ENCODE measurements at places on chromosomes 1 and 21.

- DNase-seq = no peak
Measured at GRCh38 chr21:27761623-27762022, 794.7 kb upstream of the ADAMTS5 start.

DNA sequence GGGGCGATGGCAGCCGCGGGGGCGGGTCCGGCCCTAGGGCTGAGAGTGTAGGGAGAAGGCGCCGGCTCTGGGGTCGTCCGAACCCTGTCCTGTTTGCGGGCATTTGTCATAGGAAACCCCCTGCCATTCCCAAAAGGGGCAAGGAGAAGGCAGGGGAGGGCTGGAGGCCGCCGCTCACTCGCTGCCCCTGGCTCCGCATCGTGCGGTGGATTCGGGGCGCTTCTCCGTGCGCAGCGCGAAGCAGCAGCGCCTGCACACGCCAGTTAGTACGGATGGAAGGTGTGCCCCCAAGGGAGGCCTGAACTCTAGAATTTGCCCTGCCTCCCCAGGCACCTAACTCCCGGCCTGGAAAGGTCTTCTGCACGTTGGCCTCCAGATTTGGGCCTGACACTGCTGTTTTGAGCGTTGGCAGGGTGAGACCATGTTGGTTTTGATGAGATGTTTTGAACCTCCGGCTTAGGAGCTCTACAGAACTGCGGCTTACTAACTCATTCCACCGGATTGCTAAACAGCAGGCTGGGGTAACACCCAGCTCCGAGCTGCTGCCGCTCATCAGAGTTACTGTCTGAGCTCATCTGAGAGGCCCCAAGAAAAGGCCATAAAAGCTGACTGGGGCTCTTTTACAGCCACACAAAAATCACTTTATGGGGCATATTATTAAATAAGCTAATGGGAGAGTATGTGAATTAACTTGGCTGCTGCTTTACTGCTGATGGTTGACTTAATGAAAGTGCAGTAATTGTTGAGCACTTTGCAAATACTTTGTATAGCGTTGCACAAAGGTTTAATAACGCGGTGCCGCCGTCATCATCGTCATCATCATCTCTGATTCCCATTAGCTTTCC, 987 bp downstream of the GPR137B start:
- DNase-seq = peak; percentile 62

GRCh38 chr1:25031966-25032667, 102.0 kb upstream of the RUNX3 start:
- DNase-seq = no peak

DNA sequence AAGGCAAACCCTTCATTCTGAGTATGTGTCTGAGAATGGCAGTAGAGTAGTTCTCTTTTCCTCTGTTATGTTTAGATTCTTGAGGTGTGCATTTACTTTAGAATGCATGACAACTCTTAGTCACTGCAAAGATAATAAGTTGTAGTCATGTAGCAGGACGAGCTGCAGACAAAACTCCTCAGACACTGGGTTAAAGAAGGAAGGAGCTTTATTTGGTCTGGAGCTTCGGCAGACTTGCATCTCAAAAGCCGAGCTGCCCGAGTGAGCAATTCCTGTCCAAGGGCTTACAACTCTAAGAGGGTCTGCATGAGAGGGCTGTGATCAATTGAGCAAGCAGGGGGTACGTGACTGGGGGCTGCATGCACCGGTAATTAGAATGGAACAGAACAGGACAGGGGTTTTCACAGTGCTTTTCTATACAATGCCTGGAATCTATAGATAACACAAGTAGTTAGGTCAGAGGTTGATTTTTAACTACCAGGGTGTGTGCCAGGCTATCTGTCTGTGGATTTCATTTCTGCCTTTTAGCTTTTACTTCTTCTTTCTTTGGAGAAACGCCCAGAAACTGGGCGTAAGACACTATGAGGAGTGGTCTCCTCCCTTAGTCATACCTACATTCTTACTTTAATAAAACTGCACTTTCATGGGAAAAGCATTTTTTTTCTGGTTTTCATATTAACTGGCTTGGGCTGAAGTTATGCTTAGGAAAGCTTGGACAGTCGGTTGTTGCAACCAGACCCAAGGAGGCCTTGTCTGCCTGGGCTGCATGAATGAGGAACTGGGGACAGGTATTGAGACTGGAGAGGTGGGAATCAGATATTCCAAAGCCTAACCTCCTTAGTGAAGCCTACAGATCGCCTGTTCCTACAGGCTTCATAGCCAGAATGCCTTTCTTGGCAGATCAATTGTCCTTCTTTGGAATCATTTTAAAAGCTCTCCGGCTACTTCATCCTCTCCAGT, 115.1 kb downstream of the RHOU start:
- DNase-seq = peak; percentile 47

- DNase-seq = no peak
Measured at GRCh38 chr1:18998016-18998724, 41.7 kb upstream of the IFFO2 start.

DNA sequence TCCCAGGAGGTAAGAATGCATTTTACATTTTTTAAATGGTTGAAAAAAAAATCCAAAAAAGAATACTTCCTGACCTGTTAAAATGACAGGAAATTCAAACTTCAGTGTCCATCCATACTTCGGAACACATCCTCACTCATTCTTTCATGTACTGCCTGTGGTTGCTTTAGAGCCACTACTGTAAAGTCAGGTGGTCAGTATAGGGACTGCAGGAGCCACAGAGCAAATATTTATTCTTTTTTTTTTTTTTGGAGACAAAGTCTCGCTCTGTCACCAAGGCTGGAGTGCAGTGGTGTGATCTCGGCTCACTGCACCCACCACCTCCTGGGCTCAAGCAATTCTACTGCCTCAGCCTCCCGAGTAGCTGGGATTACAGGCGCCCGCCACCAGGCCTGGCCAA, 124.7 kb downstream of the CLIC6 start:
- no peak for DNase-seq

- no peak for DNase-seq
Measured at GRCh38 chr1:193030280-193030679, 28.9 kb downstream of the UCHL5 start.

DNA sequence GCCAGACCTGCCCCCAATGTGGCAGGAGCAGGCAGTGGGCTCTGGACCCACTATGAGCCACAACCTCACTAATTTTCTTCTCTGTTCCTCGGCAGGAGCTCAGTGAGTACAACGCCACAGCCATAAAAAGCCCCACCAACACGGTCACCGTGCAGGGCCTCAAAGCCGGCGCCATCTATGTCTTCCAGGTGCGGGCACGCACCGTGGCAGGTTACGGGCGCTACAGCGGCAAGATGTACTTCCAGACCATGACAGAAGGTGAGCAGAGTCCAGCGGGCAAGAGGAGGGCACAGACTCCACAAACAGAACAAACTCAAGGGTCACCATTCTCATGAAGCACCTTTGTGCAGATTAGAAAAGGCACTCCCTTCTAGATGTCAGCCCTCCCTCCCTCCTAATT, 79.9 kb downstream of the LACTBL1 start:
- DNase-seq = no peak

DNA sequence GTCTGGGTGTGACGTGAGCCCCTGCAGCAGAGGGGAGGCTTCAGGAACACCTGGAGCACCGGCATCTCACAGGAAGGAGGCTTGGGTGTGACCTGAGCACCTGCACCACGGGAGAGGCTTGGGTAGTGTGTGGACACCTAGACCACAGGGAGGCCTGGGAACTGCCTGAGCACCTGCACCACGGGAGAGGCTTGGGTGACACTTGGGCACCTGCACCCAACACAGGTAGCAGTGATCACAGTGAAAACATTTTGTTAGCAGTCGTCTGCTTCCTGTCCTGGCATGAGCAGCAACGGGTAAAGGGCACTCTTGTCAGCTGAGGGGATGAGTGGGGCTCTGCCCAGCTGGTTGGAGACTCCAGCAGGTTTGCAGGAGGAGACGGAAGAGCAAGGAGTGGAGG, 22.4 kb downstream of the LRRC3 start:
- no peak for DNase-seq

GRCh38 chr1:156543066-156543465, 29.3 kb downstream of the IQGAP3 start:
- DNase-seq = no peak

DNA sequence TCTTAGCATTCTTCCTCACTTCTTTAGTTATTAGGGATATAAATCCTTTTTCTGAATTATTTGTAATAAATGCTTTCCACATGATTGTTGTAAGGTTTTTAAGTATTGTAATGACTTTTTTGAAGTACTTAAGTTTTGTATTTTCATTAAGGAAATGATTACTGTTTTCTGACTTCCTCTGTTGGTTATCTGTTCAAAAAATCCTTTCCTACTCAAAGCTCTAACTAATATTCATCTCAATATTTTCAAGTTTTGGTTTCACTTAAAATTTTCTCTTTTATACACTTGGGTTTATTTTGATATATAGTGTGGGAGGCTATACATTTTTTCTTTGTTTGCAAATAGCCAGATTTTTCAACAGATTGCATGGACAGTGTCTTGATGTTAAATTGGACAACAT, 59.9 kb upstream of the NHLH2 start:
- no peak for DNase-seq

DNA sequence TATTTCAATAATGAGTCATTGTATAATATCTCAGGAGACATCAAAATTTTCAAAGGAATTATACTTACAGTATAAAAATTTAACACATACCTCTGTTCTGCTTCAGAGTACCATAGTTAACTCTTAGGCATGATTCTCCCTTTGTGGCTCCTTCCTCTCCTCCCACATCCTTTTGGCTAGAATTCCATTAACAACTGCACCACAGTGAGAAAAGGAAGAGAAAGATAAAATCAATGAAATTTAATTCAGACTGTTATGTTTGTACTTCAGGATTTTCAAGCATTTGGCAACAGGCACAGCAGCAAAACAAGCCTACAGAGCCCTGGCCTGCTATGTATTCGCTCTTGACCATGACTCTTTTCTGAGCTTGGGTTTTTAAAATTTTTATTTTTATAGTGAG, 57.2 kb upstream of the SGIP1 start:
- DNase-seq = no peak

GRCh38 chr1:89550995-89551394, 26.4 kb downstream of the LRRC8B start:
- no peak for DNase-seq

GRCh38 chr1:50080904-50081586, 27.7 kb upstream of the ELAVL4 start:
- DNase-seq = peak; percentile 25

DNA sequence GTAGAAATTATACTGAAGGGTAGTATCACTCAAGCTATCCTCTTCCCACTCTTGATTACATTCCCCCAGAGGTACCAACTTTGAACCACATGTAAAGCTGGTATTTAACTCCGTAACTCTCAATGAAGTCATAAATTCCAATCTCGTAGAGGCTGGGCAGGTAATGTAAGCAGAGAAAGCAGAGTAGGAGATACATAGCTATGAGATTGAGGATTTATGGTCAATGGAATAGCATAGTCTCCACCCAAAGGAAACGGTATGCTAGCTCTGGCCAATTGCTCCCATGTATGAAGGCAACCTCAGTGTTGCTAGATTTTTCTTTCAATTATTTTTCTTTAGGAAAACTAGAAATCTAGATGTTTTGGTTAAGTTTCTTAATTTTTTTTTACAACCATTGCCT, 163.1 kb upstream of the NRIP1 start:
- no peak for DNase-seq

- no peak for DNase-seq
Measured at GRCh38 chr1:59378621-59379370, 81.9 kb downstream of the FGGY start.

GRCh38 chr1:5796028-5796427, 196.2 kb downstream of the NPHP4 start:
- no peak for DNase-seq

DNA sequence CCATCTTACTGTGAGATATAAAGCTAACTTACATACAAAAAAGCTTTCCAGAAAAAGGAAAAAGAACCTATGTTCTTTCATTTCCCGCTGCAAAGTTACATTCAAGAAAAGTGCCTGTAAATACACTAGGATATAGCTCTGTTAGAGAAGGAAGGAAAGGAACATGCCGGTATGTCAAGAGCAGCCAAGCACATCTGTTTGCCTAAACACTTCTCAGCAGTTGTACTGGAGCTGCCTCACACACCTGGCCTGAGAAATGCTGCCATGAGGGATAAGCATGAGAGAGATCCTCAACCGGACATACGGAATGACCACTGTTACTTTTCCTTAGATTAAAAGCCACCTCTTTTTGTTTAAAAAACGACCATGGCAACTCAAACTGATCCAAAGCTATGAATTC, 189.7 kb downstream of the RERE start:
- DNase-seq = no peak
